ENCODE measurements at places on chromosomes 3 and 15.

- no peak for DNase-seq
Observed at GRCh38 chr3:103889675-103890074, 1454.9 kb downstream of the ZPLD1 start.

GRCh38 chr3:182710557-182711157 lies 82.6 kb upstream of the ATP11B start:
- DNase-seq, result no peak

GRCh38 chr3:4564928-4565586 lies 71.9 kb downstream of the ITPR1 start:
- no peak for DNase-seq

GRCh38 chr3:113812854-113813253 lies 25.7 kb upstream of the GRAMD1C start:
- no peak for DNase-seq

GRCh38 chr3:124845406-124845805 lies 41.8 kb downstream of the ITGB5 start:
- DNase-seq, result no peak

DNA sequence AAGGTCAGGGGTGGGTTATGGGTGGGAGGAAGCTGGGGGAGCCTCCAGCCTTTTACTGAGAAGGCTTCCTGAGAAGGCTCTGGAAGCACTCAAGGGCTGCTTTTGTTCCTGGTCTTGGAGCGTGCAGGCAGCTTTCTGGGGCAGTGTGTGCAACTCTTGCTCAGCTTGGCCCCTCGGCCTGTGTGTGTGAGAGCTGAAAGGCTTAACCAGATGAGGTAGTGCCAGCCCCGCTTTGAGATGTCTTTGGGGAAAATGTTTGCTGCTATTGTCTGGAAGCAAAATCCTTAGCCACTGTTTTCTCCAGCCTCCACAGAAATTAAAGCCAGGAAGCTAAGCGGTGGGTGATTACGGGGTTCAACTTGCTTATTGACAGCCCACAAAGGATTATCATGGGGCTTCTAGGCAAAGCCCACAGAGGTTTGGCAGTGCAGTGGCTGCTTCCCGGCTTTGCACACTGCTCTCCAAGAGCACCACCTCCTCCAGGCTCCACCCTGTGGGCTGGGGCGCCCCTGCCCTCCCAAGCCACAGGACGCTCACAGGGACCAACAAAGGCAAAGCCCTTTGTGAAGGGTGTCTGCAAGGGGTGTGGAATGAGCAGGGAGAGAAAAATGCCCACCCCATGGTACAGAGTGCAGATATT lies 121.7 kb upstream of the TLE3 start:
- no peak for DNase-seq

DNA sequence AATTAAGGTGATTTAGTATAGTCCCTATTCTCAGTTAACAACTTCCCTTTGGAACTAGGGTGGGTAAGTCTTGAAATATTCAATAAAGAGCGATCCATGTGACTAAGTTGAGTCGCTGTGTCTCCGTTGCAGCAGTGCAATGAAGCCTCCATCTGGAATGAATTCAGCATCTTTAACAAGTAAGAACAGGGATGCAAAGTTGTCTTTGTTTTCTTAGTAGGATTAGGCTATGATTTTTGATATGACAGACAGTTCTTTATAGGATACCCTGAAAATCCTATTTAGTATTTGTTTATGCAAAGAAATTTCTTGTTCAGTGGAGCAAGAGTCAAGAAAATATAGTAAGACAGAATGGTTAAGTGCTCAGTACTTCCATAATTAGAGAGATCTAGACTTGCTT lies 52.7 kb downstream of the RBMS3 start:
- no peak for DNase-seq

- no peak for DNase-seq
Observed at GRCh38 chr15:89002281-89002761, 85.9 kb upstream of the ABHD2 start.

- no peak for DNase-seq
Observed at GRCh38 chr3:155984791-155985417, 114.5 kb downstream of the GMPS start.

DNA sequence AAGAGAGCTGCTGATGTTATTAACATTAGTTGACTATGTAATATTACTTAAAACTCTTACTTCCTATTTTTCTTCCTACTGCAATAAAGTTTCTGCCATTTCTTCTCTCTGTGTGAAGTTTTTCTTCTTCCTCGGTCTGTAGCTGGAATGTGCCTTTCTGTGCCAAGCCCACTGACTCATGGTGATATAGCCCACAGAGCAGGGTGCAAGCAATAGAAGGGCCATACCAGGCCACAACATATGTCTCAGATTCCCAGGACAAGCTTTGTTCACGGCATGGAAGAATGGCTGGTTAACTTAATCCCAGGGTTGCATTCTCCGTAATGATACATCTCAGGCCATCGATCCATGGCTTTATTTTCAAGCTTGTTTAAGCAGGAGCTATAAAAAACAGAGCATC lies 815.3 kb downstream of the TUSC7 start:
- no peak for DNase-seq

DNA sequence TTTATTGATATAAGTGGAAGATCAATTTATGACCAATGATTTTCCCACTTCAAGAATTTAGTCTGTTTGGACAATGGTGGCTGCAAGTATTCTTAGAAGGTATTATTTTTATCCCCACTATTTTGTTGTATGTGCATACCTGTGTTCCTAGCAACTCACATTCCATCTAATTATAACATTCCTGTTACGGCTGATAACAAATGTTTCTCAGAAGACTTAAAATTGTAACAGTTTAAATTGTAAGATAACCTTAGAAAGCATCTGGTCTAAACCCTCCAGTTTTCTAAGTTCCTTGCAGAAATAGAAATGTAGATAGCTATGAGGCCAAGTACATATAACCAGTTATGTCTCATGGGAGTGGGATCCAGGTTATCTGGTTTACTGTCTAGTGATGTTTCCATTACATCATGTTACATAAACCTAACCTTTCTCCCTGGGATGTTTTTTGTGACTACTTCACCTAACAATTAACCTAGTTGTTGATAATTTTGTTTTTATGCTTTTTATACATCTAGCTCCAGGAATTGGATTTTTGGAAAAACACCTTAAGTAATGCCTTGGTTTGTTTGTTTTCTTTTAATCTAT lies 11.1 kb upstream of the MFN1 start:
- no peak for DNase-seq
